ENCODE measurements at places on chromosomes 12 and 14. TPM values are rescaled to one million over a fixed set of nuclear protein-coding genes. Genes with fewer than 3 reads are reported as not detected.

DNA sequence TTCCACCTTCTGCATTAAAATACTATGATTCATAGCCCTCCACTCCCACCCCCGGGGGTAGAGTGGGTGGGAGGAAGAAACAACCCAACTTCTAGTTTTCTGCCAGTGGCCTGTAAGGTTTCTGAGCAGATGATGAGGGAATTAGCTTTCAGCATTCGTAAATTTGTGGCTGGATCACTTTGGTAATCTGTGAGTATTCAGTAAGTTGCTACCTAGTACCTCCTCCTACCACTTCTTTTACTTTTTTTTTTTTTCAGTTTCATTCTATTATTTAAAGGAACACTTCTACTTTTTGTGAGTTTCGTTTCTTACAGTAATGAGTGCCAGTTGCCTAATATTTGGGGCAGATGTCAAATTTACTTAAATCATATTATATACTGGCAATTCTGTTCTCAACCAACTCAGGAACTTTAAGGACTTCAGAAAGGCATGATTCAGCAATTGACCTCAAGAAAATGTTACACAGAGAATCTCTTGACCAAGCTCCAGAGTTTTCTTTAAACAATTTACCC lies 42.4 kb upstream of the EMP1 start:
- DNase-seq: no peak

CLEC9A gene
- total RNA-seq: not detected

DNA sequence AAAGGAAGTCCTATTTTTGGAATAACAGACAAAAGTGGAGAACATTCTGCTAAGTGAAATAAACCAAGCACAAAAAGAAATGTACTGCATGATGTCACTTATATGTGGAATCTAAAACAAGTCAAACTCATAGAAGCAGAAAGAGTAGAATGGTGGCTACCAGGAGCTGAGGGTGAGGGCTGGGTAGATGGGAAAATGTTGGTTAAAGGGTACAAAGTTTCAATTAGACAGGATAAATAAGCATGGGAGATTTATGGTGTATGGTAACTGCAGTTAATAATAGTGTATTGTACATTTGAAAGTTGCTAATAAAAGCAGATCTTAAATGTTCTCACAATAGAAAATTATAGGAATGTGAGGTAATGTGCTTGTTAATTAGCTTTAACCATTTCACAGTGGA lies 12.8 kb downstream of the LUM start:
- no peak for DNase-seq

DNA sequence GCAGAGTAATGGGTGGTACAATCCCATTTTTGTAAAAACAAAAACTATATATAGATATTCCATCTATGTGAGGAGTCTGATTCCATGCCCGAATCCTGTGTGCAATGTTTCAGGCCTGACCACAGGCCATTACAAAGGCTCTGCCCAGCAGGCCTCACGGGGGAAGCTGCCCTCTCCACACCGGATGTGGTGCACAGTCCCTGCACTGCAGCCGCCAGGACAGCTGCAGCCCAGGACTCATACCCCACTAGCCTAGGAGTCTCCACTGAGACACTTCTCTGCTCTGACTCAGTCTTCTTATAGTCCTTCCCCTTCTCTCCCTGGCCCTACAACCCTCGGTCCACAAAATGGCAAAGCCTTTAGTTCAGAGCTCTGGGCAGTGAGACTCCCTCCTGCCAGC lies 190.4 kb downstream of the PPM1H start:
- peak; percentile 59 for DNase-seq

DNA sequence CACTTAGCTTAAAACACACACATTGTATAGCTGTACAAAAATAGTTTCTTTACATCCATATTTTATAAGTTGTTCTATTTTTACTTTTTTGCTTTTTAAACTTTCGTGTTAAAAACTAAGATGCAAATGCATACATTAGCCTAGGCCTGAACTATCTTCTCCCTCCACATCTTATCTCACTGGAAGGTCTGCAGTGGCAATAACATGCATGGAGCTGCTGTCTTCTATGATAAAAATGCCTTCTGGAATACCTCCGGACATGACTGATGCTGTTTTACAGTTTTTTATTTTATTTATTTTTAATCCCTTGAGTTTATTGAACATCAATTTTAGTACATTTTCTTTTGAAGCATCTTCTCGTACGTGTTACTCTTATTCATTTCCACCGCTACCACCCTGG lies 112.3 kb upstream of the TSPAN8 start:
- DNase-seq: no peak

- no peak for DNase-seq
These were observed 2.3 kb downstream of the SPATS2 start for GRCh38 chr12:49369411-49370145.

DNA sequence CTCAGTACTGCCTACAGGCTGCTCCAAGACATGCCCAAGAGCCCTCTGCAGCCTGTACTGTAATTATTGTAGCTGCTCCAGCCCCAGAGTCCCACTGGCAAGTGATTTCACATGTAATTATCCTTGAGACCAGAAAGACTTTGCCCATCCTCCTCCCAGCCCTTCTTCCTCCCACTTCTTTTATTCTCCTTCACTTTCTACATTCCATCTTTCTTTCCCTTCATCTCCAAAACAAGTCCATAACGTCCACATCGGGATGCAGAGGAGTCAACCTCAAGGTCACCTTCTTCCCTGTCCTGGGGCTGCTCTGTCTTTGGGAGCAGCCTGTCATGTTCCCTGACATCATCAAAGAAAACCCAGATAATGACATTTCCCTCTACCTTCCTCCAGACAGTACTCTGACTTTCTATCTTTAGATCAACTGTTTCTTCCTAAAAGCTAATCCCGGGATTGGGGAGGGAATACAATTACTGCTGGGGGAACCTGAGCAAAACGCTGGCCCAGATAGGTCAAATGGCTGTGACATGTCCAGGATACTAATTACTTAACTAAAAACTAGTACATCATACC lies 39.1 kb downstream of the SLC8A3 start:
- no peak for DNase-seq

- DNase-seq: no peak
These were observed 89.3 kb downstream of the CACNA1C start for GRCh38 chr12:2142068-2142467.

HHIPL1 gene
- 1.6 TPM for total RNA-seq

ESRRB gene
- 2.2 TPM for total RNA-seq

DNA sequence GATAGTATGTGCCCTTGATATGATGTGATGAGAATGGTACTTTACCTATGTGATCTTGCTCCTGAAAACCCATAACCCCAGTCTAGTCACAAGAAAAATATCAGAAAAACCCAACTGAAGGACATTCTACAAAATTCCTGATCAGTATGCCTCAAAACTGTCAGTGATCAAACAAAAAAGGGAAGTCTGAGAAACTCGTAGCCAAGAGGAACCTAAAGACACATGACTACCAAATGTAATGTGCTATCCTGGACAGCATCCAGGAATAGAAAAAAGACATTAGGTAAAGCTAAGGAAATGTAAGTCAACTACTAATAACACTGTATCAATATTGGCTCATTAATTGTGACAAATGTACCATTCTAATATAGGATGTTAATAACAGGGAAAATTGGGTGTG lies 4.1 kb upstream of the WIF1 start:
- no peak for DNase-seq

DNA sequence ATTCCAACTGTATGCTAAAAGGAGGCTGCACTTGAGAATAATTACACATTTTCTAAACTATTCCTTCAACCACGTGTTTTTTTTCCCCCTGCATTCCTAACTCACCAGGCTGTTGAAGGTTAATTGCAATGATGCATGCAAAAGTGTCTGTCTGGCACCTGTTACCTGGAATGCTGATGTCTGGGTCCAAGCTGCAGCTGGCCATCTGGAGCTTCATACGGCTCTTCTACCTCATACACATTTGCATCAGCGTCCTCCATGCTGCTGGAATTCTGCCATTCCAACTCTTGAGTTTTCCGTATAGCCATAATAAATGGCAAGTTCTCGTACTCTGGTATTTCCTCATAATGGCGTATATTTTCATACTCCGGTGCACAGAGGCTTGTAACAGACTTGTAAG lies 8.6 kb downstream of the FGD6 start:
- DNase-seq: no peak

DNA sequence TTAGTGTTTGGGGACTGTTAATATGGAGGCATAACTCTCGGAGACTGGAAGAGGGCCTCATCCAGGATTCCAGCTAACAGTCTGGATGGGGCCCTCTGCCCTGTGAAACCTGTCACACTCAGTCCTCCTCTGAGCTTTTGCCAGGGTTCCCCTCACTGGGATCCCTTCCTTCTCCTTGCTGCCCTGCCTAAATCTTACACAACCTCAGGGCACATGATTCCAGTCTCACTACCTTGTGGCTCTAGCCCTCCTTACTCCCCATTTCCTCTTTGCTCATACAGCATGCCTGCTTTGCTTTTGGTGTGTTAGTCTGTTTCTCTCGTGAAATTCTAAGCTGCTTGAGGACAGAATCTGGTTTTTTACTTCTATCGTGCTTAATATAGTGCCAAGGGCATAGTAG lies 942 bp upstream of the GSG1 start:
- DNase-seq: no peak

Data from Right ventricle myocardium superior (tissue), 1 donor.